ENCODE measurements at places on chromosomes 2 and 18.

DNA sequence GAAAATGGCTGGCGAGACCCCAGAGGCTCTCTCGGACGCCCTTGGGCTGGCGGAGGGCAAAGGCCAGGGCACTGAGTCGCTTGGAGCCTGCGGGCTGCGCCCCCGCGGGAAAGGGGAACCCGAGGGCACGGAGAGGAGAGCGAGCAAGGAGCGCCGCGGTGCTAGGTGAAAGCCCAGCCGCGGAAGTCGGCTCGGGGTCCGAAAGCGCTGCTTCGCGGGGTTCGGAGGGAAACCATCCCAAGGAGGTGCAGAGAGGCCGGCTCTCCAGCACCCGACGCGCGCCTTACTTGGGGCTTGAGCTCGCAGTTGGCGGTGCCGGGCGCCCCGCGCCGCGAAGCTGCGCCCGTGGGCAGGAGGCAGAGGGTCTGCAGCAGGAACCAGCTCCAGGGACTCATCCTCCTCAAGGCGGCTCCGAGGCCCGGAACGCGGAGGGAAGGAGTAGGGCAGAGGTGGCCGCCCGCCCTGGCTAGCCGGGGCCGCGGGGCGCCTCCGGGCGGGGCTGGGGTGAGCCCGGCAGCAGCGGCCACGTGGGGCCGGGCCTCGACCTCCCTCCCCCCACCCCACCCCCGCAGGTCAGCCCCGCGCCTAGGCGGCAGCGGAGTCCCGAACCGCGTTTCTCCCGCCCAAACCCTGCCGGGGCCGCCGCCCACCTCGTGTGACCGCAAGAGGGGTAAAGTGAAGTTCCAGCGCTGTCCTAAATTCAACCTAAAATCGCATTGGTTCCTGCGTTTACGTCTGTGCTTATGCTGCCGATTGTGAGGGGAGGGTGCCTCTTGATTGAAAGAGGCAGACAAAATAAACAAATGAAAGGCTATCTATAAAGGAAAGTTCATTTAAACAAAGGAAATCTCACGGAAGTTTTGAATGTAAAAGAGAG is at the start of gene TRABD2A:
Gene TRABD2A (minus strand): TSS at position 440 of the 877 bp plus-strand sequence. CDS start 45 bp downstream, at position 395.
- peak; percentile 53 for DNase-seq

- DNase-seq: peak; percentile 12
Observed at GRCh38 chr2:237998530-237998929, 31.7 kb downstream of the UBE2F start.

- DNase-seq: no peak
Observed at GRCh38 chr2:10095175-10095574, 15.0 kb upstream of the CYS1 start.

- no peak for DNase-seq
Observed at GRCh38 chr2:220104871-220105351, 477.5 kb downstream of the SLC4A3 start.

GRCh38 chr2:127622561-127623387 is 23.2 kb upstream of the GPR17 start:
- no peak for DNase-seq

DNA sequence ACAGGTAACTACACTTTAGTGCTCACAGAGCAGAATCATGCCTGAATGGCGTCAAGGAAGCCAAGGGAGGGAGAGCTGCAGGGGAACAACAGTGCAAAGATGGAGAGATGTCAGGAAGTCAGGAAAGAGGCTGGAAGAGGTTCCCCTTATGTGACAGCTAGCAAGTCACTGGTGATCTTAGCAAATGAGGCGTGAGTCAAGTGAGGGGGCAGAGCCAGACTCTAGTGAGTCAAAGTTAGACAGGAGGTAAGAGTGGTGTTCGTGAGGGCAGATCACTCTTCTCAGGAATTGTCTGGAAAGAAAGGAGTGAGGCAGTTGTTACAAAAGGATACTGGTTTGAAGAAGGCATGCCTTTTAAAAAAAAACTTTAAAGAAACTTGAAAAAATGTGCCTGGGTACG is 87.1 kb downstream of the MEP1B start:
- DNase-seq: no peak

DNA sequence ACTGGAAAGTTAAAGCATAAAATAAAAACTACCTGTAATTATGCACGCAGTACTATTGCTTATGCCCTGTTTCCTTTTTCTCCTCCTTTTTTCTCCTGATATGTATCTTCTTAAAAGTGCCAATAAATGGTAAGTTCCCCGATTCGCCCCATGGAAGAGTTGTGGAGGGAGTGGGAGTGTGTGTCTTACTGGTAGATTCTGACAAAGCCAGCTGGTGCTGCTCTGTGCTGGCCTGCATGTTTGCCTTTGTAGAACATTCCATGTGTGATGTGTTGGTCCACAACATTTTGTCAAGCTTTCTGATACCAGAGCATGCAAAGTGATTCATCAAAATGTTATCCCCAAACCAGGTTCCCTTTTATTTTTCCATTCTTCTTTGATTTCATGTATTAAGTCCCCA is 356.9 kb upstream of the RAB12 start:
- no peak for DNase-seq

DNA sequence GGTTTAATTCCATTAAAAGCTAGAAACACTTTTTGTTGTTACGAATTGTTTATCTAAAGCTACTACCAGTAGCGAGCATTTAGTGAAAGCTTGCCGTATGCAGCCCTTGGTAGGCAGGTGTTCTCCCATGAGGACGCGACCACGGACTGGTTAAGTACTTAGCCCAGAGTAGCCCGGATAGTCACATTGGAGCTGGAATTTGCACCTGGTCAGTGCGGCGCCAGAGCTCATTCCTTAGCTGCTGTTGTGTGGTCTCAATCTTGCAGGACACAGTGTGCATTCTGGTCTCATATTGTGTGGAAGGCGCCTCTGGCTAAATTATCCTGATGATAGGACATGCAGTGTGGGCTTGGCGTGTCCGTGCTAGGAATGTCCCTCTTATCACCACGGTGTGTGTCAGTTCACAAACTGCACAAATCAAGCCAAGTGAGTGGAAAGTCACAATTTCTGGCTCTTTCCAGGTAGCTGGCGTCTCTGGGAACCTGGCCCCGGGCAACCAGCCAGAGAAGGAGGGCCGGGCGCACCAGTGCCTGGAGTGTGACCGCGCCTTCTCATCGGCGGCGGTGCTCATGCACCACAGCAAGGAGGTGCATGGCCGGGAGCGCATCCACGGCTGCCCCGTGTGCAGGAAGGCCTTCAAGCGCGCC is 133.3 kb downstream of the ZNF236 start:
- DNase-seq: no peak

- DNase-seq: no peak
Observed at GRCh38 chr2:11940799-11941198, 194.4 kb downstream of the LPIN1 start.

GRCh38 chr2:102422910-102423309 is at the start of gene IL18RAP:
Gene IL18RAP, plus strand, starts transcription at chr2:102423160. Its CDS starts 118 bp downstream, at chr2:102423278.
- no peak for DNase-seq

DNA sequence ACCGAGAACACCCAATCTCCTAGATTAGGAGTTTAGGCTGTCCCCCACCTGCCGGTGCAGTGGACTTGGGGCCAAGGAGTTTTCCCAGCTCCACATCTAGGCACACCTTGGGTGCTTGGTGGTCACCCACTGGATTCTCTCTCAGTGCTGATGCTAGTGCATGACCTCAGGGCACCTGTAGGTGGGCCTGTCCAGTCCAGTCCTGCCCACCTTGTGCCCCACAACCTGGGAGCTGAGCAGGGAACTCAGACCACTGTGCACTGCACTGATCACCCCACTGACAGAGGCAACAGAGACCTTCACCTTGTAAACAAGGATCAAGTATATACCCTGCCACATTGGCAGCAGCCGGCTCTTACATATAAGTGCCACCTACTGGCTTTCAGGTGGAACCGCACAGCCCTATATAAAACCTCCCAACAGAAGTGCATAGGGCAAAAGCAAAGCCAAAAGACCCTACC is 12.7 kb upstream of the CDH19 start:
- no peak for DNase-seq

DNA sequence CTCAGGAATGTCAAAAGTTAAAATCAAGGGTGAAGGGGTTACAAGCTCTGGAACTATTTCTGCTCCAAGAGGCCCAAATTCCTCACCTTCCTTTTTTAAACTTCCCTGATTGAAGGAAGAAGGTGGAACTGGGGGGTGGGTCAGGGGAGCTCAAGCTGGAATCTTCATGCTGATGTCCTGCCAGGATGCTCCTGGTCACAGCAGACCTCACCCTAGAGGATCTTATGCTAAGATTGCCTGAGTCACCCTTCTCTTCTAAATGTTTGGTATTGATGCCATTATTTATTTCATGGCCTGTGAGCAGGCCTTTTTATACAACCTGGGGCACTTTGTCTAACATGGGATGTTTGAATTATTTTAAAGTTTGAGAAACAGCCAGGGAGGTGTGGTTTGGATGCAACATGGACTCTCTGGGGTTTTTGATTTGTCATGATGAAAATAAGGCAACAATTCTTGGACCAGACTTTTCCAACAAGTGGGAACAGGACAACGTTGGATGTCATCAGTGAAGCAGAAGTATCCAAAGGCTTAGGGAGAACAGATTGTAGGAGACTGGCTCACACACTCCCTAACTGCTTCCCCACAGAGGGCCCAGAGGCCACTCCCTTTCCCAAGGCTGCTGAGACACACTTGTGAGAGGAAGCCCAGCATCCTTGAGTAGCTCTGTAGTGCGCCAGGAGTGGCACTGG is 420.2 kb upstream of the MEX3C start:
- no peak for DNase-seq

DNA sequence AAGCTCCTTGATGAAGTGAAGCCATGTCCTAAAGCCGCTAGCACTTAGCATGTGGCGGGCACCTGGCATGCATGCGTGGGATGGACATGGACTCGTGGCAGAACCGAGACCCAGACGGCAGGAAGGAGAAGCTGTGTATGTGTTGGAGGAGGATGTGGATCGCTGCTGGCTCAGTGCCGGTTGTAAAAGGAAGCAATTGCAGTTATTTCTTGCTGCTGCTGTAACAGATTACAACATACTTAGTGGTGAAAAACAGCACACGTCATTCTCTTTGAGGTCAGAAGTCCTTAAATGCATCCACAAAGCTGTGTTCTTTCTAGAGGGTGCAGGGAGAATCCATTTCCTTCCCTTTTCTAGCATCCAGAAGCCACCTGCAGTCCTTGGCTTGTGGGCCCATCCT is 74.6 kb downstream of the AGAP1 start:
- DNase-seq: no peak

DNA sequence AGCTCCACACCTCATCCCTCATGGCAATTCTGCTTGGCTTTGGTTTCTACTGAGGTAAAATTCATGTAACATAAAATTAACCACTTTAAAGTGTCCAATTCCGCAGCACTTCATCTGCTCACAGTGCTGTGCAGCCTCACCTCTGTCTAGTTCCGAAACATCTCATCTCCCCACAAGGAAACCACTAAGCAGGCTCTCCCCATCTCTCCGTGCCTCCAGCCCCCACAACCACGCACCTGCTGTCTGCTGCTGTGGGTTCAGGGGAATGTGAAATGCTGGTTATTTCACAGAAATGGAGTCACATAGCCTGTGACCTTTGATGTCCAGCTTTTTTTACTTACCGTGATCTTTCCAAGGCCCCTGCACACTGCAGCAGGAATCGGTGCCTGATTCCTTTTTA is 7.7 kb upstream of the GPC1 start:
- no peak for DNase-seq

DNA sequence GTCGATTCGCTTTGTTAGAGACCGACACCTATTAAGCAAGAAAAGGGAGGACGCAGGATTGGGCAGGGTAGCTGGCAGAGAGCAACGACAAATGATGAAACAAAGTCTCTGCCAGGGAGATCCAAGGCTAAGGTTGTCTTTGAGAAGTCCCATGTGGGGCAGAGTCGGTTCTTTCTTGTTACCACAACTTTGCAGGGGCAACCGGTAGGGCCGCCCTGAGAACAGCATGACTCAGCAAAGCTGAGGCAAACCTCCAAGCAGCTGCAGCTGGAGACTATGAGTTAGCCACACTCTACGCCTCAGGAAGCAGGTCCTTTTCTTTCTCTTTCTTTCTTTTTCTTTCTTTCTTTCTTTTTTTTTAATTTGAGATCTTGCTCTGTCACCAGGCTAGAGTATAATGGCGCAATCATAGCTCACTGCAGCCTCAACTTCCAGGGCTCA is 452.3 kb upstream of the ID2 start:
- no peak for DNase-seq

DNA sequence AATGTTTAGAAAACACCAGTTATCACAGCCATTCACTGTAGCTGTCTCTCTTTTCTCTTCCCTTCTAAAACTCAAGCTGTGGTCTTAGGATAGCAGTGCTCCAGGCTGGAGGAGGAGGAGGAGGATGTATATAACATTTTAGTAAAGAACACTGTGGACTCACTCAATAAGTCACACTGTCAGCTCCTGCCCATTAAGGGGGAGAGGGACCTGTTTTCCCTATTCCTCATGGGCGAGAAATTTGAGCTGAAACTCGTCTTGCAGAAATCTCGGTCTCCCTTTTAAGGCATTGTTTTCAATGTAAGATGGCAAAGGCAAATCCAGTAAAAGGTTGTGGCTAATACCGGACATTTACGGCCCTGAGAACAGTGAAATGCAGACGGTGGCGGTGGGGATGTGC is 114.8 kb upstream of the ZNF236 start:
- no peak for DNase-seq

DNA sequence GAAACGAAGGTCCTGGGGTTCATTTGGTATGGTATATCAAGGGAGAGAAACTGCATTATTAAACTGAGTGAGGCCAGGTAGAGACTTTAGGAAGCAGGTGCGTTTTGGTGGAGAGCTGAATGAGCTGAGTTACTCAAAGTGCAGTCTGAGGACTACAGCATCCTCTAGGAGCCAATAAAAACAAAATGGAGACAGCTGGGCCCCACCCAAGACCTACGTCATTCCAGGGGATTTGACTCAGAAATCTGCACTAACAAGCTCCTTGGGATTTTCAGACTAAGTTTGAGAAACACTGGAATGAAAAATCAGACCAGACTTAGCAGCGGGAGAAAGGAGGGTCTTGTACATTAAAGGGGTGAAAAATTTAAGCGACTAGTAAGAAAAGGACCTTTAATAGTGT is 131.5 kb downstream of the UXS1 start:
- DNase-seq: no peak

- DNase-seq: no peak
Observed at GRCh38 chr2:219184121-219184520, 6.0 kb downstream of the RETREG2 start.

DNA sequence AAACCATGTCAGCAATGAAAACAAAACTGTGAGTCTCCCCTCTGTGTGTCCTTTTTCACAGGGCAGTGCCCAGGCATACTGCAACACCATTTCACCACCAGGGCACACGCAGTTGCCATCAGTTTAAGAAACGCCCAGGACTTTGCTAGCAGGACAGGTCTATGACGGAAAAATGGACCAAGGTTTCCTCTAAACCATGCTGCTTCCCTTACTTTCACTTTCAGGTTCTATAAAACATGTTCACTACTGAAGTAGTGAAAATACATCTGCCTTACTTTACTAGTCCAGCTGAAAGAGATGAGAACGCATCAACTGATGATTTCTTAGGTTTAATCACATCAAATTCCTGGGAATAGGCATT is 110.5 kb downstream of the TCF4 start:
- DNase-seq: no peak

GRCh38 chr2:138948070-138948539 is 167.9 kb upstream of the NXPH2 start:
- DNase-seq: no peak

DNA sequence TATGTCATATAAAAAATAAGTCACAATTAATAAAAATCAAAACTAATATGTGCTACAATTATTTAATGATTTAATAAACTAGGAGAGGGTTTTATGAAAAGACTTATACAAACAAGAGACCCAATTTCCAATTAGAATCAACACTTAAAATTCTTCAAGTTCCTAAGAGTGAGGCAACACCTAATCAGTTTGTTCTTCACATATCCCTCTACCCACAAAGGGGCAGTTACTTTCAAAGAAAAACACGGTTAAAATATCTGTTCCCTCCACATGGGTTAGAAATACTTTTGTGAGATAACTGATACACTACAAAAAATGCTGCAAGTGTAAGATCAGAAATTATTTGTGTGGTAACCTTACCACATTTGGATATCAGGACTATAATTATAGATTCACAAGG is 357.0 kb downstream of the ERBB4 start:
- DNase-seq: no peak
